ENCODE measurements at places on chromosomes 16 and 17.
A peak's percentile ranks its signal among the peaks of the same experiment; 100 is the strongest.

- no peak for DNase-seq
Measured at GRCh38 chr17:27721797-27722196, 78.5 kb downstream of the NOS2 start.

GRCh38 chr16:47408491-47408890 is 52.4 kb downstream of the ITFG1 start:
- DNase-seq: no peak

DNA sequence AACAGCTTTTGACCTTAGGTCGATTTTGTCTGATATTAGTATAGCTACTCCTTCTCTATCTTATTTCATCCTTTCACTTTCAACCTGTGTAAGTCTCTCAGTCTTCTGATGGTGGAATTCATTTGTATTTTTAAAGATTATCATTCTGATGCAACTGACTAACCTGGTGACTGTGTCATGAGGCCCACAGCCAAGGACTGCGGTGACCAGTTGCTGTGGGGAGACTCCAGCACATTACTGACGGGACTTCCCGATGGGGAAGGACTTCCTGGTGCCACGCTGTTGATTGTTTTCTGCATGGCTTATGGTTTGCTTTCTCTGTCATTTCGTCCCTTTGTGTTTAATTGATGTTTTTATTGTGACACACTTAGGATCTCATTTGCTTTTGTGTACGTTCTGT is 34.2 kb downstream of the RMI2 start:
- peak; percentile 67 for DNase-seq

DNA sequence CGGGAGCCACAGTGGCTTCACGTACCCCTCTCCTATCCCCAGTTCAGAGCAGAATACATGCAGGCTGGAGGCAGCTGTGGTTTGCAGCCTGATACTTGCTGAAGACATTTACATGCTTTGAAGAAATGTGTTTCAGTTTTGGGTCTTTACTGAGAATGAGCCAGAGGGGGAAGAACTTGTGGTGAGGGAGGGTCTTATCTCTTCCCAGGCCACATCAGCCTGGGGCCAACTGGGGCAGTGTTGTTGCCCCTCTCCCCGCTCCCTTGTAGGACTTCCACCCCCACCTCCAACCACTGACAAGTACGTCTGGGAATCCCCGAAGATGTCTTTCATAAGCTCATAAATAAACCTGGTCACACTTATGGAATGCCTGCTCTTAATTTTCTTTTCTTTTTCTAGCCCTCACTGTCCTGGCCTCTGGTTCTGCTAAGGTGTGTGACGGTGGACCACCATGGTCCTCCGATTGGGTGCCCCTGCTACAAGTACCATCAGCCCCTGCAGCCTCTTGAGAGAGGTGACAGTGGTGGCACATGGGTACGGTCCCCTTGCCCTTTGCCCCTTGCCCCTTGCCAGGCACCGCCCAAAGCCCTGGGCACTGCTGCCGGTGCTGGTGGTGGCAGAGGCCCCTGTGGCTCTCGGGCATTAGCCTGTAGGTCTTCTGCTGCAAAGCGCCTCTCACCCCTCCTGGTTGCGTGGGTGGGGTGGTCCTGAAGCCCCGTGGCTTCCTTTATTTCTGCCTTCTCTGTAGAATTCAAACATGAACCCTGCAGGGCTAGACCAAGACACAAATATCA is 144.8 kb upstream of the RPH3AL start:
- peak; percentile 53 for DNase-seq

DNA sequence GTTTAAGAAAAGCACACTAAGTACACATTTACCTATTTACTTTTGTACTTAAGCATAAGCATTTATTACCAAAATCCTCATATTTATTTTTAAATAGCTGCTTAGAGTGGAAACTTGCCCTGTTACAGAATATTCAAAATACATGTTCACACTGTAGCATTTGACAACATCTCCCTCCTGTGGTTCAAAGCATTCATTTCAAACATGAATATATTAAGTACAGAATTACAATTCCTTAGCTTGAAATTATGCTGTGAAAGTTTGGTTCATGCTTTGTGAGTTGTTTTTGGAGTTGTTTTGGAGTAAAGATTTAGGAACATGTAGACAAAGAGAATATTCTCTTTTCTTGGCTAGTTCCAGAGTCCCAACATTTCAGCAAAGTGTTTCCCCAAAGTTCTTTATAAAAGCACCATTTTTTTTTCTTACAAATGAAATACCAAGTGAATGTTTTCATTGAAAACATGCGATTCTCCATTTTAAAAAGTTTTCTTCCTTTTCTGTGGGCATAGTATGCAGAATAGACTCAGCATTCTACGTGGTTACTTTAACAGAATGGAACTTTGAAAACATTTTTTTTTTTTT is 33.2 kb downstream of the TUBD1 start:
- no peak for DNase-seq

- DNase-seq: no peak
Measured at GRCh38 chr16:3643095-3643730, 11.3 kb upstream of the DNASE1 start.

DNA sequence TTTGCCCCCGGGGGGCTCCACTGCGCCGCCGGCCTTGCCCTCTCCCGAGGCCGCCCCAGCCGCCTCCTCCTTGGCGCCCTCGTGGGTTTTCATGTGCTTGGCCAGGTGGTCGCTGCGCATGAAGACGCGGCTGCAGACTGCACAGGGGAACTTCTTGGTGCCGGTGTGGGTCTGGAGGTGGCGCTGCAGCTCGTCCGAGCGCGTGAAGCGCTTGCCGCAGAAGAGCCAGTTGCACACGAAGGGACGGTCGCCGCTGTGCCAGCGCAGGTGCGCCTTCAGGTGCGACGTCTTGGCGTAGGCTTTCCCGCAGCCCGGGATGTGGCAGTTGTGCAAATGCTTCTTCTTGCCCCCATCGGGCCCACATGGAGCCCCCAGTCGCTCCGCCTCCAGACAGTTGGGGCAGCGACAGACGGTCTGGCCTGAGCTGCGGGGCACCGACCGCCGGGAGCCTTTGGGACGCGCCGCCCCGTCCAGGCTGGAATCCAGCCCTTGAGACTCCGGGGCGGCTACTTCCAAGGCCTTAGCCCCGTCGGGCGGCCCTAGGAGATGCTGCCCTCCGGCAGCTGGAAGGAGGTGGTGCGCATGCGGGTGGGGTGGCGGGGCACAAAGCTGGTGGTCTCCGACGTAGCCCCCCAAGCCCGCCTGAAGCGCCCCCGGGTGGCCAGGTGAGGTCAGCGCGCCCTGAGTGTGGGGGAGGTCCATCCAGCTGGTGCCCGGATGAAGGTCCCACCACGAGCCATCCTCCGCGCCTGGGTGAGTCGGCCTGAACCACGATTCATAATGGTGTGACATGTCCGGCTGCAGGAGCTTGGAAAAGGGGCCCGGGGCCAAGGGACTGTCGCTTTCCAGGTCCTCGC is 3.4 kb downstream of the SP6 start:
- no peak for DNase-seq

DNA sequence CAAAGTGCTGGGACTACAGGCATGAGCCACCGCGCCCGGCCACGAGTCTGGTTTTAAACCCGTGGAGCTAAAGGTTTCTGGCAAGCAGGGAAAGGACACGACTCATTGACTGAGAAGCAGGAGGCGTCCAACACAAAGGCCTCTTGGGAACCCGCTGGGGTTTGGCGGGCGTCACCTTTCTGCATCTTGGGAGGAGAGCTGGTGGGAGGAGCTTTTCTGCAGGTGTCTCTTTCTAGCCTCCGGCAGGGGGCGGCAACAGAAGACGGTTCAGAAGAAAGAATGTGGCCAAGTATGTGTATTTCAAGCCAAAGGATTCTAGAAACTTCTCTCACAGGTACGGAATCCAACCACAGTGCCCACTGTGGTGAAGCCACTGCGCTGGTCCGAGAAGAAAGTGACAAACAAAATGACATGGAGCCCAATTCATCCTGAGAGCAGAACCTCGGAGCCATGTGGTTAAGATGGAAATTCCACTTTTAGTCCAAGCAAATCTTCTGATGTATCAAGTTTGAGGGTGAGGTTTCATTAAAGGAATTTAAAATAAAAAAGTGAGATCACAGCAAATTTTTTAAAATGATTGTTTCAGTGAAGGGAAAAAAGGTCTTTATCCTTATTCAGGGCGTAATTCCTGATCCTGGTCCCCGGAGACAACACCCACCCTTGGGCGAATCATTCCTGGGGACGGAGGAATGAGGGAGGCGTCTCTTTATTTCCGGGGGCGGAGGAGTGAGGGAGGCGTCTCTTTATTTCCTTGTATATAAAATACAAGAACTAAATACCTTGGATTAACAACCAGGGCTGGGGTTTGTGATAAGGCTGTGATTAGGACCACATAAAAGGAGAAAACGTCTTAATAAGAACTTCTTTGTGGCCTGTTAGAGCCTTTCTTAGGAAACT is 97.6 kb downstream of the MRM3 start:
- DNase-seq: peak; percentile 33

GRCh38 chr17:17098551-17099179 is 56.4 kb downstream of the MPRIP start:
- no peak for DNase-seq
